ENCODE measurements at places on chromosomes 6 and 20.

GRCh38 chr6:150315626-150316025 is 53.2 kb upstream of the IYD start:
- no peak for DNase-seq

- no peak for DNase-seq
These were observed 1005.4 kb downstream of the GRIK2 start for GRCh38 chr6:102398788-102399390.

DNA sequence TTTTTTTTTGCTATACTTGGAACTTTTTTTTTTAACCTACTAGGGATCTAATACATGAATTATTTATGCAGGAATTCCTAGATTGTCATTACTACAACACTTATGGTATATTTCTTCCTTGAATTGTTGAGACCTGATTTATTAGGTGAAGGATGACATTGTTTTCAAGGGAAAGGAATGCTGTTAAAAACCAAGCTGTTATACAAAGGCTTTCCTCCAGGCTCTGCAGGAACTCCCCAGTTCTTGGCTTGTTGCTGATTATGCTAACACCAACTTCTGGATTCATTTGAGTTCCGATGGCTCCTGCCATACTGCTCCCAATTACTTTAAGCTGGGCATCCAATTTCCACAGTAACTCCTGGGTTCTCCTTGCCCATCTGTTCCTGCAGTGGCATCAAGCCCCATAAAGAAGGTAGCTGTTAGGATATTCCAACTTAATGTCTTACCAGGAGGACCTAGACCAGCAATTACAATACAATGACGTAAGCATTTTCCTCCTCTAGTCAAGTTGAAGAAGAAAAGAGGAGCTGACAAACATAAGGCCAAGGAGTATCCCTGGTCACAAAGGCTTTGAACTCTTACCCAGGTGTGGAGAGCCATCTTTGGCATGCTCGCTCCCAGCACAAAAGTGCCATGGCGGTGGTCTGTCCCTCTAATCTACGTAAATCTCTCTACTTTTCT is 215.9 kb upstream of the AGPAT4 start:
- DNase-seq, result no peak

DNA sequence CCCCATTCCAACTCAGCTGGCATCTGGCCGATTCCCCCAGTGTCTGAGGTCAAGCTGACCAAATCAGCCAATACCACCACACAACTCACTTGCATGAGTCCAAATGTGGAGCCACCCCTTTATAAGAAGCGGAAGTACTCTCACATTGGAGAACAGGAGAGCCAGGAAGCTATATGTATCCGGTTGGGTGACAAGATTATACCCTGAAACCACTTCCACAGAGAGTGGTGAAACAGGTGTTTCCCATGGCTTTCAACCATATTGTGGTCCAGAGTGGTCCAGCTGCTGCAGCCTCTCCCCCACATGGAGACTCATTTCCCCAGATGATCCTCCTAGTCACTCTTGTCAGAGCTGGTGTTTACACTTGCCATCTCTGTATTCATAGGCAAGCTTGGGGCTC is 24.0 kb upstream of the SERINC1 start:
- DNase-seq, result no peak

- no peak for DNase-seq
These were observed 76.6 kb downstream of the TRERF1 start for GRCh38 chr6:42375007-42375635.

DNA sequence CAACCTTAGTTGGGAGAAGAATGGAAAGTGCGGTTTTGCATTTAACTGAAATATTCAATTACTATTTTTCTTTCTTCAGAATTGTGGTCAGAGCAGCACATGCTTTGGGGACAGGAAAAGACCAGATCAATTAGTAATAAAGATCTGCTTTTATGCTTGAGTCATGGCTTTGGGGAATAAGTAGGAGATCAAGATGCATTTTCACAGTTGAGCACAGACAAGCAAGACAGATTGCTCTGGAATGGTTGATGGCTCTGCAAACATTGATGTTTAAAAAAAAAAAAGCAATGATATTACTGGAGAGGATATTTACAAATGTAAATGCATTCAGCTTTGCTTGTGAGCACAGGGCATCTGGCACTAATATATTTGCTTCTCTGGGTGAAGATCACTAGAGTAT is 224.4 kb upstream of the SASH1 start:
- no peak for DNase-seq

- no peak for DNase-seq
These were observed 29.9 kb upstream of the SERINC1 start for GRCh38 chr6:122501475-122501874.

DNA sequence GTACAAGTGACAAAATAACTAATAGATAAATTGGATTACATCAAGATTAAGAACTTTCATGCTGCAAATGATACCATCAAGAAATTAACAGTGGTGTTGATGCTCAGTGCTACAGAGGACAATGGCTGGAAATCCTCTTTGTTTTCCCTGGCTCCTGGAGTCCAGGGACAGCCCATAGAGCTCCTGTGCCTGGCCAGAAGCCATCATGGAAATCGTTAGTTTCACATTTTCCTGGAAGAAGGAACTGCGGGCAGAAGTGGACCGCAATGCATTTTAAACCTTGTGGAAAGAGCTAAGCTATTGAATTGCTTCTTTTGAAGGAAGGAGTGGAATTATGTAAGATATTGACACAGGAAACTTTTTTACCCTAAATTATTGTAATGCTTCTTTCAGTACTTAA is 276.0 kb downstream of the GJA1 start:
- DNase-seq, result no peak

All from COR-L47 (cell line).